ENCODE measurements at places on chromosomes 4 and X.

DNA sequence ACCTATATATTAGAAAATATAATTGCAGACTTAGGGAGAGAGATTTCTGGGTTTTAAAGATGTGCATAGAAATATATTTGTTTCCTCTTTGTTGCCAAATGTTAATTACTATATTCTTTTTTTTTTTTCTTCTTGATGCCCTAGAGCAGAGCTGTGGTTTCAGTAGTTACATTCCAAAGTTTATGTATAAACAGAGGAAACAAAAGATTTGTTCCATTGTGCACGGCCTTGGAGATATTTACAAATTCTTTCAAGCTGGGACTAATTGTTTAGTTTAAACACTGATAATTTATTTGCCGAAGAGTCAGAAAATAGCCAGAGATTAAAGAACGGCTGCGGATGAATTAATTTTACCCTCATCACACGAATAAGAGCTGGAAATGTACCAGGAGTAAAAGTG, 85.1 kb downstream of the USP46 start:
- DNase-seq, result no peak

GRCh38 chr4:121154103-121154515, 10.0 kb downstream of the TNIP3 start:
- DNase-seq, result no peak

DNA sequence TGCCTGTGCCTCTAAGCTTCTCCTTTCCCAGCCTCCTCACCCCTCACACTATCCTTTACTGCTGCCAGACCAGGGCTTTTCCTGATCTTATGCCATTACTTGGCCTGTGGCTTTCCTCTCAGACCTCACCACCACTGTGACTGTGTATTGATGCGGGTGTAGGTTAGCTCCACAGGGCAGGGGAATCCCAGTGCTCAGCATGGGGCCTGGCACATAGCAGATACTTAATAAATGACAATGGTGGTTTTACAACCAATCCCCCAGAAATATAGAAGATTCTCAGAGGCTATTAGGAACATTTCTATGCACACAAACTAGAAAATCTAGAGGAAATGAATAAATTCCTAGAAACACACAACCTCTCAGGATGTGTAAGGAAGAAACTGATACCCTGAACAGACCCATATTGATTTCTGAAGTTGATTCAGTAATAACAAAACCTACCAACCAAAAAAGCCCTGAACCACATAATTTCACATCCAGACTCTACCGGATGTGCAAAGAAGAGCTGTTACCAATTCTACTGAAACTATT, 129.6 kb upstream of the QRFPR start:
- DNase-seq, result no peak

- DNase-seq, result no peak
These were observed 38.9 kb downstream of the ELOVL6 start for GRCh38 chr4:110159541-110159940.

- DNase-seq, result no peak
These were observed 833.5 kb upstream of the GALNTL6 start for GRCh38 chr4:170979736-170980135.

All from Ammon's horn (tissue), 1 donor.